ENCODE measurements at places on chromosomes 12 and 14. TPM values are rescaled to one million over a fixed set of nuclear protein-coding genes. Genes with fewer than 3 reads are reported as not detected.

CACNA2D4 gene
- 12.3 TPM for total RNA-seq

TAS2R9 gene
- not detected for total RNA-seq

GPRC5A gene
- not detected for total RNA-seq

TMEM121 gene
- 4.1 TPM for total RNA-seq

ALX1 gene
- not detected for total RNA-seq

TSPAN8 gene
- not detected for total RNA-seq

GNB3 gene
- total RNA-seq, result 0.39 TPM

KRT83 gene
- total RNA-seq, result not detected

UNC79 gene
- not detected for total RNA-seq

FAM181A gene
- total RNA-seq, result not detected

SOAT2 gene
- total RNA-seq, result 0.45 TPM

HCAR3 gene
- 0.14 TPM for total RNA-seq

Measured in T-helper 2 cell treated with Interferon-gamma antibody and Interleukin-4, amounts not matched to agents 100 ng/mL and 5 ng/mL, for 36 hours (primary cell).